ENCODE measurements at places on chromosomes 4 and X. TPM values are rescaled to one million over a fixed set of nuclear protein-coding genes. Genes with fewer than 3 reads are reported as not detected.
A peak's percentile ranks its signal among the peaks of the same experiment; 100 is the strongest.

The TCEAL6 gene
- not detected for total RNA-seq

The ADH1C gene
- total RNA-seq: not detected

The ZNF718 gene
- 6.8 TPM for total RNA-seq

The NXF3 gene
- total RNA-seq: not detected

The DIAPH2 gene
- 7.6 TPM for total RNA-seq

The CHIC1 gene
- total RNA-seq: 7.8 TPM

The SLC4A4 gene
- total RNA-seq: not detected

The RASL11B gene
- total RNA-seq: not detected

The TMSB15A gene
- total RNA-seq: not detected

The CD40LG gene
- total RNA-seq: 170 TPM

The PPEF2 gene
- 0.08 TPM for total RNA-seq

The MXRA5 gene
- total RNA-seq: not detected

- DNase-seq: no peak
These were observed 85.0 kb upstream of the WDFY3 start for GRCh38 chr4:85051526-85051925.

GRCh38 chr4:38574559-38575333 lies 89.3 kb upstream of the KLF3 start:
- no peak for DNase-seq

DNA sequence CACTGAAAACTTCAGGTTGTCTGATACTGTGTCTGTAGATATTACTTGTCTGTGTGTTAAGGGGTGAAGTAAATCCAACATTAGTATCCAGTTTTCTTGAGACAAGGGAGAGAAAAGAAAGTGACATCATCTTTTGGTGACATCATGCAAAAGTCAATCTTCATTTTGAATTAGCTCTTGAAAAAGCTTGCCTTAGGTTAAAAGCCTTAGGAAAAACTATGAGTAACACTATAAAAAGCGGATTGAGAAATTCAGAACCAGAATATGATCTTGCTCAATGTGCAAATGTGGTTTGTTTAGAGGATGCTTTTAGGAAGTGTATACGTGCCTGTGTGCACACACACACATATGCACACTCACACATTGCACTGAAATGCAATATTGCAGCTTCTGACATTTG lies 345.8 kb upstream of the CASK start:
- DNase-seq: no peak

- peak; percentile 14 for DNase-seq
These were observed 350.9 kb downstream of the MID1IP1 start for GRCh38 chrX:39152106-39152649.

DNA sequence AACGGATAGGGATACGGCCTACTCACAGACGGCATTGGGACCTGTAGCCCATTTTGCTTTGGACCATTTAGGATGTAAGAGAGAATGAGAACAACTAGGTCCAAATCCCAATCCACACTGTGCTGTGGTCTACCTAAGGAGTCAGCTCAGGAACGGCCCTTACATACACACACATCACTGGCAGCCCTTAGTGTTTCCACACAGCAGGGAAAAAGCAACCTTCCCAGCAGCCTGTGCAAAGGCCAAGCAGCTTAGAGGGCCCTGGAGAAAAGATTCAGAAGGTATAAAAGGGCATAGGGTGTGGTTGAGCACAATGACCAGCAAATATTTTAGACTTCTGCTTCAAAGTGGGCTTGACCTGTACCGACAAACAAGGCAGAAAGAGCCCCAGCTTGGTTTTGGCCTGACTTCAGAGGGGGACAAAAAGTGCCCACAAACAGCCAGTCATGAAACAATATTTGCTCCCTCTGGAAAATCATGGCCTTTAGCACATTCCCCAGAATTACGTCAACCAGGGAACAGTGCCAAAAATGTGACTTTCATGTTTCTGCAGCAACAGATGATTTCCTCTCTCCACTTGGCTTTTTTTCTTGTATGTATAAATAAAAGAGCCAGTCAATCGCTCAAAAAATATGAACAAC lies 359.5 kb upstream of the FGF16 start:
- no peak for DNase-seq

DNA sequence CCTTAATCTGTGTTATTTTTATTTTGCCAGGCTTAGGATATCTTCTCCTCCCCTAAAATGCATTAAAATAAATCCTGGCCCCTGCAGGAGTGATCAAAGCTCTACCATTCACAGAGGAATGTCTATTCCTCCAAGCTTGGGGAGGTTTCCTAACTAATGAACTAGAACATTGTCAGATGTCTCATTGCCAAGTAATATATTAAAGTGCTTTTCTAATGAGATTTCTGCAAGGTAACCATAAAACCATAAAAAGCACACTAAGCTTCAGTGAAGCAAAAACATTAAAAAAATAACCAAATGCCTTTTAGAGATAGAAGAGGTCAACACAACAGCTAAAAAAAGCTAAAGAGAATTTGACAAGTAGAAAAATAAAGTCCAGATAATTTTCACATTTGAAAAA lies 34.8 kb downstream of the IGFBP7 start:
- DNase-seq: no peak

DNA sequence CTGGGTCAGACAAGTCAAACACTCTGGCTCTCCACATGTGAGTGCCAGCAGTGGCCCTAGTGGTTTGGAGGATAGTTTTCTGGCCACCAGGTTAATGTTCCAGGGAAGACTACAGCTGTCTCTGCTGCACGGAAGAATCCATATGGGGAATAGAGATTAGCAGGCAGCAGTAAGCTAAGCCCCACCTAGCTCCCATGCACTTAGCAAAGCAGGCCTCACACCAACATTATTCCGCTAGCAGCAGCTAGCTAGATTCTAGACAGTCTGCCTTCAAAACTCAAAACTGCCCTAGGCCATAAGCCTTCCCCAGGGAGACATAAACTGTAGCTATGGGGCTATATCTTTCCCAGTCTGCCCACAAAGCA lies 203.4 kb downstream of the CHIC1 start:
- no peak for DNase-seq

DNA sequence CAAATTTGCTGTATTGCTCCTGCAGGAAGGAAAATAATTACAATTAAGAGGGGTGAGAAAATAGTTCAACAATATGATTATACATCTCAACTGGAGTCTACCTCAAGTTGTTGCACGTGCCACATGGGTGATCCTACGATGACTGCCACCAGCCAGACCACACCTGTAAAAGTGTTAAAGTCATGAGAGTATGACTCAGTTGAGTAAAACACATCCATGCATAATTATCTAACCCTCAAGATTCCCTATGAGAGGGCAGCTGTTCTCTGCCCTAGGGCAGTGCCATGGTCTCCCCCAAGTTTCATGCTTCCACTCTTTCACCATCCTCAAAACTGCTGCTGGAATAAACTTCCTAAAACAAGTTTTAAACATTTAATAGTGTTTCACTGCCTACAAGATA lies 44.1 kb downstream of the QRFPR start:
- DNase-seq: no peak

DNA sequence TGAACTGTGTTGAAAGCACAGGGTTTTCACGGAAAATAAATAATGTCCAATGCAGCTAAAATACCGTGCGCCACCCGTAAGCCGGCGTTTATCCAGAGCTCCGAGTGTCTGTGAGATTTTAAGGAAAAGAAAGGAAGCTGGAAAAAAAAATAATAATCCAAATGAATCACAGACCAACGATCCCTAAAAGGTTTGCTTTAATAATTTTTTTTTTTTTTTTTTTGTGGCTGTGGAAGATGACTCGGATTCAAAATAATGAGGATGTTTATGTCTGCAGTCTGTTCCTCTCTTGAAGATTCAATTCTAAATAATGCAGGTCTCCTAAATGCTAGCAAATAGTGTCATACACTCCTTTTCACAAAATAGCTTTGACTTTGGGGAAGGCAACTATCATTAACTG lies 84.6 kb upstream of the PPP2R3B start:
- DNase-seq: no peak

- DNase-seq: no peak
These were observed 105.1 kb downstream of the SPOCK3 start for GRCh38 chr4:167129146-167129545.

GRCh38 chrX:130714135-130714534 lies 188.9 kb downstream of the ENOX2 start:
- DNase-seq: no peak

DNA sequence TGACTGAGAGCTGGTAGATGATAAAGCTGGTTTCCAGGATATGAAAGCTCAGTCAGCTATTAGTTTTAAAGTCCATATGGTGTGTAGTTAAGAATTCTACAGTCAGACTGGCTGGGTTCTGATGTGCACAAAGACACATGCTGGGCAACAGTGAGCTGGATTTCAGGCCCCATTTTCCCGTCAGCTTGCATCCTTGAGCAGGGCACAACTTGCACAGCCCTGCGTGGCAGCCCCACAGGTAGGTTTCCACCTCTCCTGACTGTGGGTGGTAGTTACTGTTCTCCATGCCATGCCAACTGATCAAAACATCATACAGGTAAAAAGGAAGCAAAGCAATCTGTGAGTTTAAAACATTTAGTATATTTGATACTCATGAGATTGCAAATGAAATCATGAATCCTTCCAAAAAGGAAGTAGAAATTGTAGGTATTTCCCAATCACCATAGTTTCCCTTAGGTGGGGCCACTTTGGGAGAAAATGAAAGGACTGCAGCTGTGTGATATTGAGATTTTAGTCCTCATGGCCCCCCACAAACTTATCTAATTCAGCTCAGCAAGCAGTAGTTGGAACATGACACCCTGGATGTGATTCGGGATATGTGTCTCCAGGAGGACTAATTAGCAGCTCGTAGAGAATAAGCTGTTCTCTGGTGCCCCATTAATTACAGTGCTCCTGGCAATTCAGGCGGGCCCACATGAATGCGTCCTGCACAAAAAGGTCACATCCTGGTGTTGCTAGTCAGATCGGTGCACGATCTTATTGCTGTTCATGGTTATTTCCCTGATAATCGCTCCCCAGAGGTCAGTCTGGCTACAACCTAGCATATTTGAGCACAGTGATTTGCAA lies 42.4 kb upstream of the NOCT start:
- DNase-seq: no peak

- DNase-seq: no peak
These were observed 90.9 kb downstream of the HNRNPD start for GRCh38 chr4:82282875-82283274.

DNA sequence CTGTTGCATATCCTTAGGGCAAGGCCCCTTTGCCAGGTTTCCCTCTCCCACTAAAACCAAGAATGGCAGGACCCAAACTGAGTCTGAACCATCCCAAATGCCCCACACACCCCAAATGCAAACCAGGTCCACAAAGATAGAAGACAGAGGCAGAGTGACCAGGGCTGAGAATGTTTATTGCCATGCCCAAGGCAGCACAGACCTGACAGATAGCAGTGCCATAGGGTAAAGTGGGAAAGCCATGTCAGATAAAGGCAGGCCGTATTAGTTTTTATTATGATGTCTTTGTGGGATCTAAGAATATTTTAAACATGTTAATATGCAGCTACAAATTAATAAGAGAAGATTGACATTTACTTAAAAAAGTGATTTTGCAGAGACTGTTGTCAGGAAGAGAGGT lies 29.6 kb upstream of the MND1 start:
- no peak for DNase-seq

DNA sequence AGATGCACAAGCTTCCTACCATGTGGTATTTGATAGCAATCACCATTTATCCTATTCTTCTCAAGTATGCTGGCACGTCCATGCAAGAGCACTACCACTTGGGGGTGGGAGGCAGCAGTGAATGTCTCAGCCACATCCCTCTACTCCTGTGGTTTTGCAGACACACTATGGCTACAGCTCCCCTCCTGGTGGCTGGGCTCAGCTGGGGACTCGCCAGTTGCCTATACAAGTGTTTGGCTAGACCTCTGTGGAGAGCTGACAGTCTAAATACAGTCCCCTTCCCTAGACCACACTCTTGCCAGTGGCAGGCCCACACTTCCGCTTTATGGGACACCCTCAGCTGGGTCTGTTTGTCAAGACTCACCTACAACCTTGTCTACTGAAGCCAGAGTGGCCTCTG lies 53.2 kb downstream of the ADGRA3 start:
- DNase-seq: no peak

GRCh38 chrX:8813036-8813435 lies 11.9 kb upstream of the FAM9A start:
- DNase-seq: no peak

DNA sequence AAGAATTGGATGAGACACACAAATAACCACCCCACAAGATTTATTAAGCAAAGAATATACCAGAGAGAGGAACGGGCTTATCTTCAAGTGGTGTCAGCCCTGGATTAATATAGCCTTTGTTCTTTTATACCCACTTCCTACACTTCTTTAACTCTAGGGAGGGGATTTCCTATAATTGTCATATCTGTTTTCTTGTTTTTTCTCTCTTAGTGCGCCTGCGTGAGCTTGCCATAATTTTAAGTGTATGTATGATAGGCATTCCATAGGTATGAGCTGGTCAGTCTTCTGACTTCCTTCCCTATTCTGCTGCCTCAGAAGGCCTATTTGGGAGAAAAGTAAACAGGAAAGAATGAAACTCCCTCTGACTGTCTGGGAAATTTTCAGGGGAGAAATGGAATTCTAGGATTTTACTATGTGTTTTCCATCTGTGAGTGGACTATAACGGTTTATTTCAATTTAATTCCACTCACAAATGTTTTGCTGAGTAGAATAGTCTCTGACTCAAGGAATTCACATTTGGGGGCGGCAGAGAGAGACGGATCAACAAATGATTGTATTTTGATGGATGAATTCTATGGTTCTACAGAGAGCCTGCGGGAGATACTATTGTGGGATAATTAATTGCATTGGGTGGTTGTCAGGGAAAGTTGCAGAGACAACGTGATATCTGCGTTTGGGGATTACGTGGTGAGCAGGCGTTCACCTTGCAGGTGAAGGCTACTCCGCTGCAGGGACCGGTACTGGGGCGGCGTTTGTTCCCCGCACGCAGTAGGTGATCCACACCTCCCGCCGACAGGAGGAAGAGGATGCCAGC lies 626 bp upstream of the CEP135 start:
- peak; percentile 74 for DNase-seq
